ENCODE measurements at places on chromosomes 5 and 9.

GRCh38 chr9:104686081-104686480 is 8.2 kb upstream of the OR13D1 start:
- DNase-seq: no peak

- DNase-seq: no peak
Measured at GRCh38 chr5:73445665-73446630, 2.6 kb downstream of the FOXD1 start.

DNA sequence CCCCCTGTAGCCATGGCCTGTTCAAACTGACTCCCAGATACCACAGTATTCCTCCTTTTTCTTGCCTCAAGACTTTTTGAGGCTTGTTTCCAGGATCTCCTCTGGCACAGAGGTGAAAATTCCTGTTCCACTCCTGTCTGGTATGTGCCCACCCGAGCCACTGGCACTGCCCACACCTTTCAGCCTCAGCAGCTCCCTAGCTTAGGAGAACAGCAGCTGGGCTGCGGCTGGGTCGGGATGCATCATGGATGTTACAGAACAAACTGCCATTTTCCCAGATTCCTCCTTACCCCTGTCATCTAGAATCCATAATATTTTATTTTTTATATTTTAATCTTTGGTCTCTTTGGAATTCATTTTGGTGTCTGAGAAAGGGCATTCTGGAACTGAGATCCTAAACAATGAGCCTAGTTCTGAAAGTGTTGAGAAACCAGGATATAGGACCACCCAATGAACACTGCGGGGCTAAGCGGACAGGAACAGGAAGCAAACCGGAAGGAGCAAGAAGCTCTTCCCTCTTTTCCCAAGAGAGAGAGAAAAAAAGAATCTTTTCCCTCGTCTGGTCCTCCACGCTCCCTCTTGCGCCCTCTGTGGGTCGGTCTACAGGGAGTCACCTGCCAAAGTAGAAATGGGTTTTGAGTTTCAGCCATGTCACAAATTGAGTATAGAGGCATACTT is 12.5 kb downstream of the OR2S2 start:
- peak; percentile 88 for DNase-seq

DNA sequence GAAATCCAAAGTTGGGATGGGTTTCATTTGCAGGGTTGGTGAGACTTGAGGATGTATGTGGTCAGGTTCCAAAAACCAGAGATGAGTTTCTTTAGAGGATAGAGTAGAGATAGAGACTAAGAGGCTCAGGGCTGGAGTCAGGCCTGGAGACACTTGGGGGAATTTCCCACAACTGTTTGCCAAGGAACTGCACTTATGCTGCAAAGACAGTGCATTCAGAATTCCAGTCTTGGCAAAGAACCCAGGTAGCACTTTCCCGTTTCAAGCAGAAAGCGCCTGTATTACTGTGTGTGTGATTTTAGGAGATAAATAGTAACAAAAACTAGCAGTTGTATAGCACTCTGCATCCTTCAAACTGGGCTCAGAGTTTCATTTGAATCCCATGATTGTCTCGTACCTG is 55.4 kb downstream of the SNCAIP start:
- DNase-seq: no peak

Measured in RPMI7951 (cell line).